NCI-H1417 treated with DMSO at 0.1 percent for 48 hours (cell line): ENCODE measurements at places on chromosomes 13 and 19.

GRCh38 chr13:77702366-77702765 lies 4.9 kb downstream of the SLAIN1 start:
- no peak for DNase-seq

DNA sequence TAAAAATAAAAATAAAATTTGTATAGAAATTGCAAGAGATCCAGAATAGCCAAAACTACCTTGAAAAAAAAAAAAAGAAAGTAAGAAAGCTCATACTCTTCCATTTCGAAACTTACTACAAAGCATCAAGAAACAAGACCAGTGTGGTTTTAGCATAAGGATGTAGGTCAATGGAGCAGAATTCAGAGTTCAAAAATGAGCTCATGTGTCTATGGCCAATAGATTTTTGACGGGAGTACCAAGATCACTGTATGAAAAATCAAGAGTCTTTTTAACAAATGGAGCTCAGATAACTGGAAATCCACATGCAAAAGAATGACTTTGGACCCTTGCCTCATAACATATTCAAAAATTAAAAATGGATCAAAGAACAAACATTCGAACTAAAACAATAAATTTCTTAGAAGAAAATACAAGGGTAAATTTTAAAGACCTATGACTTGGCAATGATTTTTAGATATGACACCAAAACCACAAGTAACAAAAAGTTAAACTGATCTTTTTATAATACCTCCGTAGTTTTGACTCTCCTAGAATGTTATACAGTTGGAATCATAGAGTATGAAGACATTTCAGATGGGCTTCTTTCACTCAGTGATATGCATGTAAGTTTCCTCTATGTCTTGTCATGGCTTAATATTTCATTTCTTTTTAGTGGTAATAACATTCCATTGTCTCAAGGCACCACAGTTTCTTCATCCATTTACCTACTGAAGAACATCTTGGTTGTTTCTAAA lies 43.2 kb downstream of the KLF12 start:
- DNase-seq, result no peak

DNA sequence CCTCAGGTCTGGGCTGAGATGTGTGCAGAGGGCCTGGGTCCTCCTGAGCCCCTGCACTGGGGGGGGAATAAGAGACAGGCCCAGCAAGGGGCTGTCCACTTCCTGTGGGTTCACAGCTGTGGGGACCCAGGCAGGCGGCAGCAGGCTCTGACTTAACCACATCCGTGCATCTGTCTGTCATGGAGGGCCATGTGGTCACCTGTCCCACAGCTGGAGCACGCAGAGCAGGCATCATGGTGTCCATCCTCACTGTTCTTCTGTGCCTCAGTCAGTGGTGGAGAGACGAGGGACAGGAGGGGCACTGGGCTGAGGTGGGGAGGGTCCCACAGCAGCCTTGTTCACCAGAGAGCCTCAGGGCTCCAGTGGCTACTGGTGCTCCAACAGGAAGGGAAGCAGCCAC lies 16.3 kb upstream of the KIR3DL3 start:
- DNase-seq, result no peak

DNA sequence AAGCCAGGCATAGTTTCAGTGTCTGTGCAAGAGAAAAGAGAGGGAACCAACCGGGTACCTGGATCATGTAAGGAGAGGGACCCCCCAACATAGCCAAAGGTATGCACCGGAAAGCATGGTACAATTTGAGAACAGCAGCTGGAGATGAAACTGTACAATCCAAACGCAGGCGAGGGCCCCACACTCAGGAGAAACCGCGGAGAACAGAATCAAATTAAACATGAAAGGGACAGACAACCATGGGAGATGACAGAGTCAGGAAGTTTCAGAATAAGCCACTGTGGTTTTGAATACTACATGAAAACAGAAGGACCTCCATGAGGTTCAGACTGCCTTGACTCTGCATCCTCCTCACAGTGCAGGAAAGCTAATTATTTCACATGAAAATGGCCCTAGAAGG lies 62.9 kb upstream of the SPATA13 start:
- no peak for DNase-seq

DNA sequence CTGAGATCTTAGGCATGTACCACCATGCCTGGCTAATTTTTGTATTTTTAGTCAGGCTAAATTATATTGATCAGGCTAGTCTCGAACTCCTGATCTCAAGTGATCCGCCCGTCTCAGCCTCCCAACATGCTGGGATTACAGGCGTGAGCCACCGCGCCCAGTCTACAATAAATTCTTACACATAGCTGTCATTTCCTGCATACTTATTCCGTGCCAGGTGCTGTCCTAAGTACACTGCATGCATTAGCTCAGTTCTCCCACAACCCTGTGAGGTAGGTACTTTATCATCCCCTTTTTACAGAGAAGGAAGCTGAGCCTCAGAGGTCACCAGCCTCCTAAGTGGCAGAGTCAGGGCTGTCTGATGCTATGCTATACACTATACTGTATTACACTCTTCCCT lies 7.2 kb upstream of the RHPN2 start:
- DNase-seq, result no peak

DNA sequence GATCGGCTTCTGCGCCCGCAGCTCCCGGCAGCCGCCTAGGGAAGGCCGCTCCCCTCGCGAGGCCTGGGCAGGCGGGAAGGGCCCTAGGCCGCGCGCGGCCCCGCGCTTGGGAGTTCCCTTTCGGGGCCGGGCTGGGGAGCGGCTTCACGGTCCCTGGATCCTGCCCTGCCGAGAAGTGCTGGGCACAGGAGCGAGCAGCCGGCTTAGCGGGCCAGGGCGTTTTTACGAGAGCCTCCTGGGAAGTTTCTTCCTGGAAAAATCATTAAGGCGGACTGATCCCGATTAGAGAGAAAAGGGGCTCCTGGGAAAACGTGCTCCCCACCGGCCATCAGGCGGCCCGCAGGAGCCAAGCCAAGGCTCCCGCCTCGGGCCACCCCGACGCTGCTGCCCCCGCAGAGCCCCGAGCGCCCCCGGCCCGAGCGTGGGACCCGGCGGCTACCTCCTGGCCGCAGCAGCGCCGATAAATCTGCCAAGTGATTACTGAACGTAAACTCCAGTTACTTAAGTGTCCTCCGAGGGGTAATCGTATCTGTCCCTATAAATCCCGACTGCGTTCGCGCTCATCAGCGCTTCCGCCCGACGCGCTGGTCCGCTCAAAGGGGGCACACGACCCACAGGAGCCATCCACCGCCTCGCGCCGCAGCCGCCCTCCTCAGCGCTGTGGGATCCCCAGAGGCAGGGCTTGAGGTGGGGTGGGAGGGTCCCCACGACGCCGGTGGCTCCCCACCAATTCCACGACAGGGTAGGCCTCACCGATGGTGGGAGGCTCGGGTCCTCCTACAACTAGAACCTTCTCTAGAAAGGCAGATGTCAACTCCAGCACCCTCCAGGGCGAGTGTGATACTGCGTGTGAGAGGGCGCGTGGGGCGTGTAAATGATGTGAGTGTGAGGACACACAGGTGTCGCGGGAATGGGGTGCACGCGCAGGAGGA lies 2.8 kb downstream of the ZIC5 start:
- no peak for DNase-seq

- DNase-seq, result no peak
Observed at GRCh38 chr19:18672044-18672451, 11.4 kb upstream of the CRTC1 start.

DNA sequence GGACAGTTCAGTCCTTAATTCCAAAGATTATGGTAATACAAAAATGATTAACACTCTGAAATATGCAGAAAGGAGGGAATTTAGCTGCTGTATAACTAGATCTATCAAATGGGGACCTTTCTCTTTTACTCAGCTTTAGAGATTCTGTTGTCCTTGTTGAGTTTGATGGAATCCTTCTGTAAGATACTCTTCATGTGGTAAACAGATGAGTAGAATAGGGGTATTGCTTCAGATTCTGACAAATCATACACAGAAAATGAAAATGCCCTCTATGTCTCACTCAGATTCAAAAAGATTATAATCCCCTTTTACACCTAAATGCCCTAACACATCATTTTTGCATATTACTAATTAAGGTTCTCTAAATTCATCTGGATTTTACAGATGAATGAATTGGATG lies 50.7 kb downstream of the ARHGAP35 start:
- no peak for DNase-seq

DNA sequence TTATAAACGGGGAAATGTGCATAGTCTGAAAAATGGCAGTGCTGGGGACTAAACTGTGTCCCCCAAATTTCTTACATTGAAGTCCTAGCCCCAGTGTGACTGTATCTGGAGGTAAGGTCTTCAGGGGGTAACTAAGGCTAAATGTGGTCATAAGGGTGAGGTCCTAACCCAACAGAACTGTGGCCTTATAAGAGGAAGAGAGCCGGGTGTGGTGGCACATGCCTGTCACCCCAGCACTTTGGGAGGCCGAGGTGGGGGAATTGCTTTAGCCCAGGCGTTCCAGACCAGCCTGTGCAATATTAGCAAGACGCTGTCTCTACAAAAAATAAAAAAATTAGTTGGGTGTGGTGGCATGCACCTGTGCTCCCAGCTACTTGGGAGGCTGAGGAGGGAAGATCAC lies 17.8 kb downstream of the PROZ start:
- DNase-seq, result no peak

GRCh38 chr13:50198508-50198907 lies 183.3 kb downstream of the KCNRG start:
- no peak for DNase-seq

DNA sequence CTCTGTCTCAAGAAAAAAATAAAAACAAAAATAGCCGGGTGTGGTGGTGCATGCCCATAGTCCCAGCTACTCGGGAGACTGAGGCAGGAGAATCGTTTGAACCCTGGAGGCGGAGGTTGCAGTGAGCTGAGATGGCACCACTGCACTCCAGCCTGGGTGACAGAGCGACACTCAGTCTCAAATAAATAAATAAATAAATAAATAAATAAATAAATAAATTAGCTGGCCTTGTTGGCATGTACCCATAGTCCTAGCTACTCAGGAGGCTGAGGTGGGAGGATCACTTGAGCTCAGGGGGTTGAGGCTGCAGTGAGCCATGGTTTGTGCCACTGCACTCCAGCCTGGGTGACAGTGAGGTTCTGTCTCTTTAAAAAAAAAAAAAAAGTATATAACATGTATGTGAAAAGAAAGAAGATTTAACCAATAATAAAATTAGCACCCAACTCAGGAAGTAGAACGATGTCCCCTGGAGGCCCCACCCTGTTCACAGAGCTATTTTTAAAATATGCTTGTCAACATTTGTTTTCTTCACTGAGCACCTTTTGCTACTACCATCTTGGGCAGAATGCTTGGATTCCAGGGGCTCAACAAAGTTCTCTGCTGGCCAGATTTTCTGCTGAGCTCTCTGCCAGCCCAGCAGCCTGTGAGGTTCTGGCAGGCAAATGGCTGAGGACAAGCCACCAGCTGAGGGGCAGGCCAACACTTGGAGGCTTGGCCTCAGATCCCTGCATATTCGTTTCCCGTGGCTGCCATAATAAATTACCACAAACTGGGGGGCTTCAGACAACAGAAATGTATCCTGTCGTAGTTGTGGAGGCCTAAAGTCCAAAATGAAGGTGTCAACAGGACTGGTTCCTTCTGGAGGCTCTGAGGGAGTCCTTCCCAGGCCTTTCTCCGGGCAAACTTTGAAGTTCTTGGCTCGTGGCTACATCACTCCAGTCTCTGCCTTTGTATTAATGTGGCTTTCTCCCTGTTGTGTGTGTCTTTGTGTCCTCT lies 5.2 kb downstream of the SLC25A42 start:
- DNase-seq, result no peak

- no peak for DNase-seq
Observed at GRCh38 chr19:3296446-3296845, 69.9 kb upstream of the NFIC start.

DNA sequence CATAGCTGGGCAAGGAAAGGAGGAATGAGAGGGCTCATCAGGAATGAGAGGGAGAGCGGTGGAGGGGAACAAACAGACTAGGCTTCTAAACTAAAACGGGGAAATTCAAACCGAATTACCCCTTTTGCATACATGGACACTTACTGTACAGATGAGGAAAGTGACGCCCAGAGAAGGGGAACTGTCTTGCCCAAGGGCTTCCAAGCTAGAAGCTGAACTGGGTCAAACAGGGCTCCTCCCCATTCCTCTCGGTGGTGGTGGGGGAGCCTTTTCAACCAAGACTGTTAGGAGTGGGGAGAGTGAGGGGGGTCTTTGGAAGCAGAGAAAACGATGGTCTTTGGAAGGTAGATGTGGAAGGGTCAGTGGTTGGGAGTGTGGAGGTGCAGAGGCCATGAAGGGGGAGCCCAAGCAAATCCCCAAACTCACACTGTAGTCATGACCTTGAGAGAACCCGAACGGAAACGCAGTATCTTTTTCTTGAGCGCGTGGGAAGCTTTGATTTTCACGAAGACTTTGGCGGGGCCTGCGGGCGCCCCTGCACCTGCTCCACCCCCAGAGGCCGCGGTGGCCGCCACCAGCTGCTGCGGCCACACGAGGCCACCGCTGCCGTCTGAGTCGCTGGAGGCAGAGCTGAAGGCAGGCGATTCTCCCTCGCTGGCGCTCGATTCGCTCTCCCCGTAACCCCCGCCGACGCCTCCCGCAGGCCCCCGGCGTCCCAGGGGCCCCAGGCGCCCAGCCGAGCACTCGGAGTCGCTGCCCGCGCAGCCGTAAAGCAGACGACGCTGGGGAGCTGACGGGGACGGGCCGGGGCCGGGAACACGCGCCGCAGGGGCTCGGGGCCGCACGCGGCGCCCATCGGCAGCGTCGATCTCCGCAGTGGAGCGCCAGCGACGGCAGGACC lies 12.3 kb upstream of the GNG8 start:
- no peak for DNase-seq

GRCh38 chr13:91133941-91134802 lies 213.3 kb upstream of the MIR17HG start:
- DNase-seq, result peak; percentile 38
